ENCODE measurements at places on chromosomes 5 and 9. TPM values are rescaled to one million over a fixed set of nuclear protein-coding genes. Genes with fewer than 3 reads are reported as not detected.

GRCh38 chr9:128901822-128902221 is 19.0 kb upstream of the PHYHD1 start:
- peaks cover 36% of the 10 kb centered on the region for H3K4me1 ChIP-seq
- H3K36me3 ChIP-seq: peaks cover 6% of the 10 kb centered on the region

DNA sequence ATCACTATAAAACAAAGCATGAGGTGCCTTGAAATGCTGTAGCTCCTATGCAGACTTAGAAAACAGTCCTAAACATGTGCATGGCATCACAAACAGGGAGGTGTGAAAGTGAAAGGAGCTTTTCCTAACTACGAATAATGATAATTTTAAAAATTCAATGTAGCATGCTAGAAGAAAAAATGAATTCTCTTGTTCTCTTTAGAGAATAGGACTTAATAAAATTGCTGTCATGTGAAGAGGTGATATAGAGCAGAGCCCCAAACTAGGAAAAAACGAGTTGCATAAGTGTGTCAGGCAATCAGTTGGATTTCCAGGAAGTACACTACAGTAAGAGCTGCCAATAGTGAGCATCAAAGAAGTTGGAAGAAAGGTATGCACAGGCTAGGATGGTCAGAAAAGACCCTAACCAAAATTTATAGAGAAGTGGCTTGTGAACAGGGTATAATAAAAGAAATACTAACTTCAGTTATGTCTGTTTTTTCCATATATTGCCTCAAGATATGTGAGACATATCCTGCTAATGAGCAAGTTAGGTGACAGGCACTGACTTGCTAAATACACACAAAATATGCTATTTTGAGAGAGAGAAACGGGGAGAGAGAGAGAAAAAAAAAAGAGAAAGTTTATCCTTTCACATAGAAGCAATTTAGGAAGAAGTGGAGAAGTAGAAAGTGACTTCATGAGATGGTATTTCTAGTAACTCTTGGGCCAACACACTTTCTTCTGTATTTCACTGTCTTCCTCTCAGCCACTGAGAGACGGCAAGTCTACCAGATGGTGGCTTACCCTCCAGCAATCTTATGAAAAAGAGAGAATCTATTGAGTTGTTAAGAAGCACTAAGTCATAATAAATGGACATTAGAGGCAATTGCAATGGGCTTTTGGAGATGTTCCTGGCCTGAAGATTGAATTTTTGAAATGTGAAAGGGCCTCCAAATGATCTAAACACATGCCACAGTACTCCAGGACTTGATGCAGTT is 18.0 kb downstream of the ITGA2 start:
- peaks cover 16% of the 10 kb centered on the region for H3K4me1 ChIP-seq
- no peaks in the 10 kb centered on the region for H3K36me3 ChIP-seq
- H3K27me3 ChIP-seq: peaks cover 2% of the 10 kb centered on the region
- H3K4me3 ChIP-seq: no peak overlapping the region

- no peaks in the 10 kb centered on the region for H3K27me3 ChIP-seq
- H3K36me3 ChIP-seq: peaks cover under 1% of the 10 kb centered on the region
- no peak overlapping the region for H3K27ac ChIP-seq
- no peaks in the 10 kb centered on the region for H3K4me1 ChIP-seq
- no peak overlapping the region for H3K4me3 ChIP-seq
These were observed 2039.9 kb downstream of the EFNA5 start for GRCh38 chr5:105630803-105631202.

DNA sequence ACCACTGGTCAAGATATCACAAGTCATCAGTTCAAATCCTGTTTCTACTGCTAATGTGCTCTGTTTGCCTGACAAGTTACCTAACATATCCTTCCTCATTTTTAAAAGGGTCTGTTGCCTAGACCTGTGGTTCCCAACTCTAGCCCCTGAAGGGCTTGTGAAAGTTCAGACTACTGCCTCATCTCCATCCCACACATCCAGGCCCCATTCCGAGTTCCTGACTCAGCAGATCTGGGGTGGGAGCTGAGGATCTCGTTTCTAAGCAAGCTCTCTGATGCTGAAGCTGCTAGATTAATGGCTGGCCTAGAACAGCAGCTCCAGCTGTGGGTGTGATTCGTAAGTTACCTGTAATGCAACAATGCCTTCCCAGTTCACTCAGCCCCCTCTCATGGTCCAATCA is 32.5 kb downstream of the S1PR3 start:
- no peaks in the 10 kb centered on the region for H3K27me3 ChIP-seq
- peaks cover 20% of the 10 kb centered on the region for H3K4me1 ChIP-seq
- no peaks in the 10 kb centered on the region for H3K36me3 ChIP-seq
- H3K27ac ChIP-seq: peak overlapping the region; percentile 27
- no peak for DNase-seq

DNA sequence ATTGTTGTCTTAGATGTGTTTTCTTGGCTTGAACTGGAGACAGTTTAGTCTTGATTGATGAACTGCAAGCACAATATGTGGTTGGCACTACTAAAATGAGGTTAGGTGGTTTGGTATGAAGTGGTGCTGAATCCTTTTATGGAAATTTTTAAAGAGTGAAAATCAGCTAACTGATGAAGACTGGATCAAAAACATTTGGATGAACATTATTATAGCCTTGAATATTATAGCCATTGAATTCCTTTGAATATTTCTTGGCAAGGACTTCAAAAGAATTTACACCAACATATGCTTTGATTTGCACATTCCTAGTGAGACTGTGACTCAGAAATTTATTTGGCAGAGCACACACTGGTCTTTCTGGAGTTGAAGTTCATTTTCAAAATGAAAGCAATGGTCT is 318.3 kb downstream of the CHSY3 start:
- peaks cover 3% of the 10 kb centered on the region for H3K36me3 ChIP-seq
- DNase-seq: no peak
- peaks cover 14% of the 10 kb centered on the region for H3K4me1 ChIP-seq
- H3K4me3 ChIP-seq: no peak overlapping the region
- no peak overlapping the region for H3K27ac ChIP-seq

GRCh38 chr9:38417003-38417945 is 7.0 kb downstream of the IGFBPL1 start:
- no peak for DNase-seq
- no peak overlapping the region for H3K4me3 ChIP-seq
- H3K27me3 ChIP-seq: no peaks in the 10 kb centered on the region
- H3K4me1 ChIP-seq: peaks cover 12% of the 10 kb centered on the region
- H3K36me3 ChIP-seq: no peaks in the 10 kb centered on the region

- H3K4me1 ChIP-seq: no peaks in the 10 kb centered on the region
- H3K4me3 ChIP-seq: no peak overlapping the region
- H3K27me3 ChIP-seq: peaks cover 30% of the 10 kb centered on the region
- no peaks in the 10 kb centered on the region for H3K36me3 ChIP-seq
- DNase-seq: no peak
- no peak overlapping the region for H3K27ac ChIP-seq
These were observed 6.5 kb upstream of the SYK start for GRCh38 chr9:90795084-90795483.

Gene TRIP13
- 6.4 TPM for total RNA-seq

Gene FAXDC2
- 2.5 TPM for total RNA-seq

All from chondrocyte (in vitro differentiated cells).